ENCODE measurements at places on chromosomes 4 and X. TPM values are rescaled to one million over a fixed set of nuclear protein-coding genes. Genes with fewer than 3 reads are reported as not detected.

DNA sequence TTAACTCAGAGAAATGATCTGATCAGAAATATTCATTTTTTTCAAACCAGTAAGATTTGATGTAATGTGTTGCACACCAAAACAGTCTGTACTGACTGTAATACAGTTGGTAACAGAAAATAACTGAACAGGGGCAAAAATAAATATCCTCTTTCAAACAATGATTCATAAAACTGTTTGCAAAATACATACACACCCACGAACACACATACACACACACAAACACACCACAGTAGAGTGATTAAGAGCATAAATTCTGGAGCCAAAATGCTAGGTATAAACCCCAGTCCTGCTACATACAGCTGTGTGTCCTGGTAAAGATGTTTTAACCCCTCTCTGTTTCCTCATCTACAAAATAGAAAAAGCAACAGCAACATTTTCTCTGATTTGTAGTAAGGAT, 376.6 kb downstream of the PDGFC start:
- H3K27ac ChIP-seq, result no peak overlapping the region
- no peaks in the 10 kb centered on the region for H3K36me3 ChIP-seq
- DNase-seq, result no peak
- H3K27me3 ChIP-seq, result no peaks in the 10 kb centered on the region
- H3K4me3 ChIP-seq, result no peak overlapping the region

NDST3 gene
- total RNA-seq, result not detected

DNA sequence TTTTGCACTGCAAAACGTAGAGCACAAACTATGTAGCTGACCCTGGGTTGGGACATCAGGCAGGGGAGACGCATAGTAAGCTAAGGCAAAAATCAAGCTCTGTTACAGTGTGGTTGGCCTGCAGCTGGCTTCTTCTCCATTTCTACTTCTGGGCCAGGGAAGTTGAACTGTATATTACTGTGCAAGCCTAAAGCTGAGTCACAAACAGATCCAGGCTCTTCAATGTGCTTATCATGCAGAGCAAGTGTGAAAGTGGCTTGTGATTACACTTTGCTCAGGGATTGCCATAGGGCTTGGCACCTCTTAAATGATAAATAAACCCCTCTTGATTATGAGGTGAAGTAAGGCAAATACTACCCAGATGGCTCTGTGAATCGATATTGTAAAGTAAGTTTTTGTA, 40.5 kb downstream of the CLDN34 start:
- no peak overlapping the region for H3K4me3 ChIP-seq
- DNase-seq, result no peak
- no peaks in the 10 kb centered on the region for H3K36me3 ChIP-seq
- H3K27me3 ChIP-seq, result no peaks in the 10 kb centered on the region

KLF8 gene
- total RNA-seq, result 1.3 TPM

MID1IP1 gene
- 83.3 TPM for total RNA-seq

GRCh38 chrX:113330416-113330815, 489.8 kb upstream of the AMOT start:
- H3K4me1 ChIP-seq, result no peaks in the 10 kb centered on the region
- DNase-seq, result no peak
- H3K27me3 ChIP-seq, result no peaks in the 10 kb centered on the region

KIF4A gene
- total RNA-seq, result 29.6 TPM

DNA sequence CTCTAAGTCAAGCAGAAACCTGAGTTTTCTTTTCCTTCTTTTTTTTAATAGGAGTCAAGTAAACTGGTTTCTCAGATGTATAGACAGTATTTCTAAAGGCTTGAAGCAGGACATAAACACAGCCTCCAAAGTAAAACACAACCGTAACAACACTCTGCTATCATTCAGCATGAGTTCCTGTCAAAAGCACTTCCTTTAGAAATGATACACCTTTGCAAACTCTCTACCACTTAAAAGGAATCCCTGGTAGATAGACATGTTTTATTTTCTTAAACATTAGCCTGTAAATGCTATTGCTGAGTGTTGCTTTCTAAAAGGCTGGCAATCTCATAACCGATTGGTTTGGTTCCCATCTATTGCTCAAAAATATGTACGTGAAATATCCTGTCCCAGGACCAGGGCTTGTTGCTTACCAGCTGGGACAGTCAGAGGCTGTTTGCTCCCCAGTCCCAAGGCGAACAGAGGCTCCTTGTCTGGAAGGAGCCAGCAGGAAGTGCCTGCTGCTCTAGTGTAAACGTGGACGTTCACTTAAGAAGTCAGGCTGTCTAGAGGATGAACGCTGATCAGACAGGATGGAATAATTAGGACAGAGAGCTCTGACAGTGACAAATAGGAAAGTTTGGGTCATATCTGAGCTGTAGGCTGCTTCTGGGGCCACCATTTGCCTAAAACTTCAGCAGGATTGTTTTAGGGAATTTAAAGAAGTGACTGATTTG, 173.9 kb upstream of the KLF3 start:
- no peaks in the 10 kb centered on the region for H3K27me3 ChIP-seq
- DNase-seq, result no peak
- peaks cover 34% of the 10 kb centered on the region for H3K4me1 ChIP-seq
- H3K4me3 ChIP-seq, result peak overlapping the region; percentile 65
- peak overlapping the region; percentile 85 for H3K27ac ChIP-seq

- no peak overlapping the region for H3K4me3 ChIP-seq
- no peak for DNase-seq
- H3K4me1 ChIP-seq, result no peaks in the 10 kb centered on the region
- H3K36me3 ChIP-seq, result no peaks in the 10 kb centered on the region
Observed at GRCh38 chr4:5021546-5021945, 2.3 kb upstream of the CYTL1 start.

- H3K27ac ChIP-seq, result peak overlapping the region; percentile 71
- H3K27me3 ChIP-seq, result peaks cover 2% of the 10 kb centered on the region
- H3K4me3 ChIP-seq, result peak overlapping the region; percentile 72
- DNase-seq, result no peak
- H3K36me3 ChIP-seq, result no peaks in the 10 kb centered on the region
Observed at GRCh38 chrX:40106676-40107290, 9.0 kb upstream of the BCOR start.

DNA sequence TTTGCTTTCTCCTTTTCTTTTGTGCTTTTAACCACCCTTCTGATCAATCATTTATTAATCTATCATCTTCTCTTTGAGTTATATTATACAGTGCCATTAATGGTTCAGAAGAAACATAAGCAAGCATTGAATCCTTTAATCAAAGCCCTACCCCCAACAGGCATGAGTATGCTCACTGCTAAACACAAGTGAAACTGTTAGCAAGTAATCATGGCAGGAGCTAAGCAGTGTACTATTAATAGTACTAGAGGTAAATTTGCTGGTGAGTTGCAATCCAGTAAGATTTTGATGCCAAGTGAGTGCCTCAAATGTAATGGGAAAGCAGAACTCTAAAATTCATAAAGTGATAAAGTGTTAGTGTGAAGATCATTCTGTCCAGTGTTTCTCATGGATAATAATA, 57.2 kb downstream of the FNIP2 start:
- H3K4me3 ChIP-seq, result no peak overlapping the region
- no peaks in the 10 kb centered on the region for H3K27me3 ChIP-seq
- H3K36me3 ChIP-seq, result peaks cover 14% of the 10 kb centered on the region
- DNase-seq, result no peak

MAGEE2 gene
- not detected for total RNA-seq

- H3K36me3 ChIP-seq, result no peaks in the 10 kb centered on the region
- DNase-seq, result no peak
- H3K27ac ChIP-seq, result no peak overlapping the region
- H3K27me3 ChIP-seq, result no peaks in the 10 kb centered on the region
- peaks cover 30% of the 10 kb centered on the region for H3K4me1 ChIP-seq
- H3K4me3 ChIP-seq, result no peak overlapping the region
Observed at GRCh38 chr4:152072906-152073305, 312.1 kb upstream of the GATB start.

DNA sequence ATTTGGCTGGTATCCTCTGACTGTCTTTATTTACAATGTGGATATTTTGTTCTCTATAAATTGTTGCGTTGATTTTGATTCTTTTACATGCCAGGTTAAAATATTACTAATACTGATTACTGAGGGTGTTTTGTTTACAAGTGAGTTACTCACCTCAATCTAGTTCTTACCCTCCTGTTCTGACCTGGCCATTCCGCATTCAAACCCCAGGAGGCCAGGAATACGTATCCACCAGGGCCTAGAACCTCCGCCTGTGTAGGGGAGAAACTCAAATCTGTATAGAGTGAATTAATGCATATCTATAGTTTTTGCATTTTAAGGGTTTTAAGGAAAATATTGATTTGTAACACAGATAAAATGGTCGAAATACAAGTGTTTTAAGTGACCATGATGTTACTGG, 2.6 kb upstream of the ZFP42 start:
- no peak overlapping the region for H3K27ac ChIP-seq
- no peak for DNase-seq
- H3K4me3 ChIP-seq, result no peak overlapping the region
- peaks cover 20% of the 10 kb centered on the region for H3K27me3 ChIP-seq

- H3K4me3 ChIP-seq, result no peak overlapping the region
- DNase-seq, result no peak
- no peaks in the 10 kb centered on the region for H3K4me1 ChIP-seq
- H3K36me3 ChIP-seq, result no peaks in the 10 kb centered on the region
- H3K27me3 ChIP-seq, result no peaks in the 10 kb centered on the region
- no peak overlapping the region for H3K27ac ChIP-seq
Observed at GRCh38 chrX:8235026-8235425, 64.0 kb upstream of the VCX2 start.

DNA sequence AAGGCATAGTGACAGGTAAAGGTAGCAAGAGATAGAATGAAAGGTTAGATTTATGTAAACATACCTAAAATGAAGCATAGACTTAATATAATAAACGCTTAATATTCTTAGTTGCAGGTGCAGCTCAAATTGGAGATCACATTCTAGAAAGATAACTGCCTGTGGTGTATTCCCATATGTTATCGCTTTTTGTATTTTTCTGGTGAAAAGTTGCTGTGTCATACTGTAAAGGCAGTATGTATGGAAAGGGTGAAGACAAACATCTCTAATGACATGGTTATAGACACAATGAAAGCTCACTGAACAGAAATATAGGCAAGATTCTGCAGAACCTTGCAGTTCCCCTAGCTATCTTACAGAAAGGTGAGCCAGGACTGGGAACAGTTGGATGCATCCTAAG, 240.3 kb downstream of the DCLK2 start:
- H3K36me3 ChIP-seq, result peaks cover 17% of the 10 kb centered on the region
- H3K27ac ChIP-seq, result no peak overlapping the region
- no peak overlapping the region for H3K4me3 ChIP-seq
- no peaks in the 10 kb centered on the region for H3K27me3 ChIP-seq
- H3K4me1 ChIP-seq, result no peaks in the 10 kb centered on the region

- peaks cover 66% of the 10 kb centered on the region for H3K4me1 ChIP-seq
- no peaks in the 10 kb centered on the region for H3K27me3 ChIP-seq
- H3K4me3 ChIP-seq, result no peak overlapping the region
- no peak for DNase-seq
- peaks cover 8% of the 10 kb centered on the region for H3K36me3 ChIP-seq
Observed at GRCh38 chr4:148053298-148054003, 321.6 kb downstream of the ARHGAP10 start.

DNA sequence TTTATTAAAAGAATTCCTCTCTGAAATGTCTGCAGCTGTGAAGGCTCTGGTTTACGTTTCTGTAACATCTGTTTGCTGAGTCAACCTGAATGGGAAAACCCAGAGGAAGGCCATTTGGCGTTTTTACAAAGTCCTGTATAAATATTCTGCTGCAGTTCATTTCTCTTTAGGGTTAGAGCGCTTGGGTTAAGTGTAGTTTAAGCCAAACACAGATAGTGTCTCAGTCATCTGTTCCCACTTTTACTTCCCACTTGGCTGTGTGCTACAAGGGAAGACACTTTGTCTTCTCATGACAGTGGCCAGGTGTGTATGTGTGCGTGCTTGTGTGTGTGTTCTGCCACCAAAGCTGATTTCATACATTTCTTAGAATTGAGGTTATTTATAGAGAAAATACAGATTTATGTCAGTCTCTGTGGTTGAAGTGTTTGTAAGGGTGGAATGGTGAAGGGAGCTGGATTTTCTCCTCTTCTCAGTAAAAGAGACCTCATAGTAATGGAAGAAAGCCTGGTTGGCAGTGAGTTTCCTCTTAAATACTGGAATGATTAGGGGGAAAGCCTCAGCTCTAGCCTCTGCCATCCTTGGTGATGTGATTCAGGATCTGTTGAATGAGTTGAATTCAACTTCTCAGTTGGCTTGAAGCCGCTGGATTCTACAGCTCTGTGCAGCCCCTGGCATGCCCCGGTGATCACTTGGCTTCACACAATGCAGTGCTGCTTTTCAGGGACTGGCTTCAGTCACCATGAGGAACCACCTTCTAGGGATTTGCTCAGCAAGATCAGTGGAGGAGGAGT, 50.6 kb downstream of the JADE1 start:
- peaks cover 64% of the 10 kb centered on the region for H3K36me3 ChIP-seq
- DNase-seq, result no peak
- H3K27ac ChIP-seq, result peak overlapping the region; percentile 60
- no peaks in the 10 kb centered on the region for H3K27me3 ChIP-seq

- peaks cover 4% of the 10 kb centered on the region for H3K27me3 ChIP-seq
- H3K27ac ChIP-seq, result no peak overlapping the region
- H3K4me3 ChIP-seq, result no peak overlapping the region
- DNase-seq, result no peak
- no peaks in the 10 kb centered on the region for H3K4me1 ChIP-seq
Observed at GRCh38 chr4:176636292-176636691, 156.4 kb downstream of the VEGFC start.

DOK7 gene
- total RNA-seq, result not detected

ELF4 gene
- total RNA-seq, result 16.5 TPM

CLTRN gene
- total RNA-seq, result 0.38 TPM

GRCh38 chr4:158316264-158316663, 106.0 kb downstream of the TMEM144 start:
- no peaks in the 10 kb centered on the region for H3K4me1 ChIP-seq
- H3K36me3 ChIP-seq, result no peaks in the 10 kb centered on the region
- DNase-seq, result no peak
- H3K27me3 ChIP-seq, result peaks cover 2% of the 10 kb centered on the region
- no peak overlapping the region for H3K4me3 ChIP-seq

F8A2 gene
- not detected for total RNA-seq

DNA sequence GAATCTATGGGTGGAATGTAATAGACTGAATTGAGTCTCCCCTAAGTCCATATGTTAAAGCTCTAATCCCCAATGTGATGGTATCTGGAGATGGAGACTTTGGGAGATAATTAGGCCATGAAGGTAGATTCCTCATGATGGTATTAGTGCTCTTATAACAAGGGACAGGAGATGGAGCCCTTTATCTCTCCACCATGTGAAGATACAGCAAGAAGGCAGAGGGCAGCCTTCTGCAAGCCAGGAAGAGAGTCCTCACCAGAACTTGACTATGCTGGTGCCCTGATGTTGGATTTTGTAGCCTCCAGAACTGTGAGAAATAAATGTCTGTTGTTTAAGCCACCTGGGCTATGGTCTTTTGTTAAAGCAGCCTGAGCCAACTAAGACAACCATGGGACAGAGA, 76.4 kb upstream of the F8A3 start:
- no peak overlapping the region for H3K27ac ChIP-seq
- no peaks in the 10 kb centered on the region for H3K27me3 ChIP-seq
- DNase-seq, result peak; percentile 4
- H3K4me1 ChIP-seq, result peaks cover 1% of the 10 kb centered on the region

GRCh38 chrX:19840899-19841648, 46.3 kb downstream of the SH3KBP1 start:
- H3K4me1 ChIP-seq, result peaks cover 72% of the 10 kb centered on the region
- H3K27ac ChIP-seq, result peak overlapping the region; percentile 92
- peak overlapping the region; percentile 66 for H3K4me3 ChIP-seq
- peaks cover 15% of the 10 kb centered on the region for H3K36me3 ChIP-seq
- H3K27me3 ChIP-seq, result no peaks in the 10 kb centered on the region
- peak; percentile 50 for DNase-seq

GRCh38 chr4:6231663-6232165, 31.4 kb upstream of the JAKMIP1 start:
- H3K27ac ChIP-seq, result no peak overlapping the region
- H3K4me1 ChIP-seq, result no peaks in the 10 kb centered on the region
- no peaks in the 10 kb centered on the region for H3K36me3 ChIP-seq
- H3K4me3 ChIP-seq, result no peak overlapping the region
- H3K27me3 ChIP-seq, result no peaks in the 10 kb centered on the region

All from activated naive CD4-positive, alpha-beta T cell treated with anti-CD3 and anti-CD28 coated beads for 36 hours (primary cell).